ENCODE measurements at places on chromosomes 11 and 22.

GRCh38 chr22:42275176-42275575, 4.7 kb upstream of the TCF20 start:
- DNase-seq, result no peak

GRCh38 chr22:47382164-47382890, 619.9 kb downstream of the TBC1D22A start:
- DNase-seq, result no peak

DNA sequence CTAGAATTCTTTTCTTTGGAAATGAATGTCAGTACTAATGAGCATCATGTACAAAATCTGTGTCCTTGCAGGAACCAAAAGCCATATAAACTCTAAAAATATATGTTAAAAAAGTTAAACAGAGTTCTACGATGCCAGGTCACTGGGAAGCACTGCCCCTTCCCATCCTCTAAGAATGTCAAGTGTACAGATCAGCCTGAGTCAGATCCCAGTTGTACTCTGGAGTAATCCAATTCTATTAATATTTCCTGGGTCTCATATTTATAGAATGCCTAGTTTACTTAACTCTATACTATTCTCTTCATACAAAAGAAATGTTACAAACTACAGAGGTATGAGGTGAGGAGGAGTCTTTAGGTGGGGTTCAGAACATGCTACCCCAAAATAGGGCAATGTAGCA, 460.1 kb downstream of the DLG2 start:
- no peak for DNase-seq

DNA sequence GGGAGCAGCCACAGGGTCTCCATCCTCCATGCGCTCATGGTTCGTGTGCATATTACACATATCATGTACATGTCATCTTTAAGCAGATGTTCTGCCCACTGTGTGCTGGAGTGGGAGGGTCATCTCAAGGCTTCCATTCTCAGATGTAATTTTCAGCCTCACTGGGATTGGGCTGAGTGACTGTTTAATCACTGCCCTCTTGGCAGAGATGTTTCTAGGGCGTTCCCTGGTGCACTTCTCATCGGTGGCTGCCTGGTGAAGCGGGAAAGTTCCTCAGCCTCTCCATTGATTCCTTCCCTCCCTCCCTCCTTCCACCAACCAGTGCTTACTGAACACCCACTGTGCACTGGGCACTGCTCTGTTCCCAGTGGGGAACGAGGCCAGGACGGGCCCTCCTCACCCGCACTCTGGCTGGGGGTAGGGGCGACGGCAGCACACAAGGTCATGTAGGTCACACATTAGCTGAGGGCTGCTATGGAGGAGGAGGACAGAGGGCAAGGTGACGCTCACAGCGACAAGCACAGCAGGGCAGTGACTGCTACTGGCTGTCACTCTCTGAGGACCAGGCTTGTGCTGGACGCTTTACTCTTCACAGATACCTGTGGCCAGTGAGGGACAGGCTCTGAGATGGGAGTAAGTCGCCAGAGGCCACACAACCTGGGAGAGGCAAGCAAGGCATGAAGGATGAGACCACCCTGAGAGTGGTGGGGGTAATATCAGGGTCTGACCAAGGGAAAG, 22.9 kb downstream of the GNAZ start:
- no peak for DNase-seq

- DNase-seq, result no peak
Measured at GRCh38 chr22:45429981-45430775, 16.7 kb downstream of the RIBC2 start.

DNA sequence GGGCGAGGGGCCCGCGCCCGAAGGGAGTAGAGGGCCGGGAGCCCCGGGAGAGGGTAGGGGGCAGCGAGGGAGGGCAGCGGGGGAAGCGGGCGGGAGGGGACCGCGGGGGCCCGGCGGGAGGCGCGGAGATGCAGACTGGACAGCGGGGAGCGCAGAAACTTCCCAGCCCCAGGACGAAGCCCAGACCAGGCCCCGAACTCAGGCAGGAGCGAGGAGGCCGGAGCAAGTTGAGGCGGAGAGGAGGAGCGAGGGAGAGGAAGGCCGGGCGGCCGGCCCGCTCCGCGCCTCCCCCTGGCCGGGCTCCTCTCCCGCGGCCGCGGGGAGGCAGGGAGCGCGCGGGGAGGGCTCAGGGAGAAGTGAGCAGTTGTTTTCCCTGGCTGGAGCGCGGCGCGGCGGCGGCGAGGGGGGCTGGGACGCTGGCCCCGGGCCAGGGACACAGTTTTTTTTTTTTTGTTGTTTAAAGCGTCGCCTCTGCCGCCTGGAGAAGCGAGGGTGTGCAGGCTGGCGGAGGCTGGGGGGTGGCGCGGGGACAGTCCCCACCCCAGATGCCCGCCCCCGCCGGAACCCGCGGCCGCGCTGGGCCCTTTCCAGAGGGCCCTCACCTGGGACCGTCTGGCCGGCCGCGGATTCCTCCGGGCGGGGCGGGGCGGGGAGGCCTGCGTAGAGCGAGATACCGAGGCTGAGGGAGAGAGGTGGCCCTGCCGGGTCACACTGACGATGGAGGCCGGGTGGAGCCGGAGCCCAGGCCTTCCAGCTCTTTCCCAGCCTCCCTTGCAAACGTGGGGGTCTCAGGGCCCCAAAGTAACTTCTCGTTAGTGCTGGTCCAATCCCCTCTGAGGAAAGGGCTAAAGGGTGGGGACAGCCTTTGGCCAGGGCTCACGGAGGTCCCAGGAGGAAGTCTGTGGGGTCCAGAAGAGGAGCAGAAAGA, at the start of gene LTBP3:
TSS of gene LTBP3 (minus strand) at position 358 of the 928 bp plus-strand sequence. CDS start 400 bp downstream, outside the sequence.
- DNase-seq, result no peak

DNA sequence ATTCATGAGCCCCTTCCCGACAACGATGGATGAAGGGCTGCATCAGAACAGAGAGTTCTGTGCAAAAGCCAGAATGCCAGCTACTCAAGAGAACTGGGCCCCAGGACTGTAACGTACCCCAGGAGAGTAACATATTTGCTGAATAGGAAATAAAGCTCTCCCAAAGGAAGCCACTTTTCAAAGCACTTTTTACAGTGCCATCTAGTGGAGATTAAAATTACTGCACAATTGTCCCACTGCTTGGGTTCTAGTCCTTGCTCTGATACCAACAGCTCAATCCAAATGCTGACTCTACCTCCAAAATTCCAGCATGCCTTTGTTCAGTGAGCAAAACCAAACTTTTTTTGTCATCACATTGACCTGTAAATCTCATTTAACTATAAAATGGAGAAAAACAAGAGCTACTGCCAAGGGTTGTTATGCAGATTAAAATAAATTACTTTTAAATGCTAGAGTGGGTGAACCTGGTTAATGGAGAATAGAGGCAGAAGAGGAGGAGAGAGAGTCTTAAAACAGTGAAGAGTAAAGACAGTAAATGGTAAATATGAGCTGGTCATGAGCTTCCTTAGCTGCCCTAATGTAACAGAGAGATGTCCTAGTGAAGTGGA, 87.6 kb upstream of the FSHB start:
- no peak for DNase-seq

GRCh38 chr11:64268893-64269539, 15.4 kb downstream of the BAD start:
- no peak for DNase-seq

- no peak for DNase-seq
Measured at GRCh38 chr11:74102321-74102720, 68.5 kb downstream of the C2CD3 start.

GRCh38 chr22:48268771-48269552, 1506.5 kb downstream of the TBC1D22A start:
- DNase-seq, result no peak

GRCh38 chr22:43007519-43008102, 7.3 kb downstream of the PACSIN2 start:
- no peak for DNase-seq

- no peak for DNase-seq
Measured at GRCh38 chr11:7196396-7197146, 55.1 kb upstream of the SYT9 start.

GRCh38 chr22:49826603-49827270, 936 bp downstream of the BRD1 start:
- DNase-seq, result no peak

DNA sequence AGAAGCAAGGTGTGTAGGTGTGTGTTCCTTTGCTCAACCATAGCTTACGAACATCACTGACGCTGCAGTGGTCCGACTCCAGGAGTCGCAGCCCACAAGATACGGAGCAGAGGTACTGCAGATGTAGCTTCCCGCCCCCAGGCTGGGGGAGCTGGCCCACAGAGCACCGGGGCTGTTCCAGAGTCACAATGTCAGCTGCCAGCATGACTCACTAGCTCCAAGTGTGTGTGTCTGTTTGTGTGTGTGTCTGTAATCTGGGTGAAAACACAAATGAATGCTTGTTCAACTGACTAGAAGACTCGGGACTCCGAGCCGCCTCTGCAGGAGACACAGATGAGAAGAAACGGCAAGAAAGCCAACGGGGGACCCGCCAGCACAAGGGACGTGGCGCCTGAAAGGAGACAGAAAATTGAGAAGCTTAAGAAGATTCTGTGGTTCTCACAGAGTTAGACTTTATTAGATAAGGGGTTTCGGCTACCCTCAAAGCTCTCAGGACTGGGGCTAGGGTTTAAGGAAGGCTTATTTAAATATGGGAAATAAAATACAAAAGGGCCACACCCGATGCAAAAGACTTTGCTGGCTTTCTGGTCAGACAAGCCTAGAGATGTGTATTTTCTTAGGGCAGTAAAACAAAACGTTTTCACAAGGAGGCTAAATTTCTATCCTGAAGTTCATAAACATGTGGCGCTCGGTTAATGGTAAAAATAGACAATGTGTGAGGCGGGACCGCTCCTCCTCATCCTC, 10.7 kb downstream of the VSIG10L2 start:
- no peak for DNase-seq

GRCh38 chr11:122852074-122852795, 13.9 kb downstream of the CRTAM start:
- peak; percentile 26 for DNase-seq

DNA sequence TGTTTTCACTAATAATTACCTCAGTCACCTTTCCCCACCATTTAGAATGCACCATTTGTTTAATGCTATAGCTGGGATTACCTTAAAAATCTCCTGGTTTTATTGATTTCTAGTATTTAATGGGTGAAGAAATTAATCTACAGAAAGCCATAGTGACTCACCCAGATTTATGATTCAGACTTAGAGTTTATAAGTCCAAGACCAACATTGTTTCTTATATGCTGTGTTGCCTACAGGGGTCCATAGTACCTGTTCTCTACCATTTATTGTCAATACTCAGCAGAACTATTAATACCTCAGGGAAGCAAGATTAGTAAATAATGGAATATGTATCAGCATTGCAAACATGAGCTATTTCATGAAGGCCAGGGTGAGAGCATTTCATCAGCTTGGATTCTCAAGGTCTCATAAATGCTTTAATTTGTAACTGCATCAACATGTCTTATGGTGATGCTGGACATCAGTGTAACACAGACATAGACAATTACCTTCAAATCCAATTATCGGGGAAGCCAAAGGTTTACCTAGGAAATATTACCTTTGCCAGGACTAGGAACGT, 8.0 kb upstream of the MS4A7 start:
- DNase-seq, result no peak

DNA sequence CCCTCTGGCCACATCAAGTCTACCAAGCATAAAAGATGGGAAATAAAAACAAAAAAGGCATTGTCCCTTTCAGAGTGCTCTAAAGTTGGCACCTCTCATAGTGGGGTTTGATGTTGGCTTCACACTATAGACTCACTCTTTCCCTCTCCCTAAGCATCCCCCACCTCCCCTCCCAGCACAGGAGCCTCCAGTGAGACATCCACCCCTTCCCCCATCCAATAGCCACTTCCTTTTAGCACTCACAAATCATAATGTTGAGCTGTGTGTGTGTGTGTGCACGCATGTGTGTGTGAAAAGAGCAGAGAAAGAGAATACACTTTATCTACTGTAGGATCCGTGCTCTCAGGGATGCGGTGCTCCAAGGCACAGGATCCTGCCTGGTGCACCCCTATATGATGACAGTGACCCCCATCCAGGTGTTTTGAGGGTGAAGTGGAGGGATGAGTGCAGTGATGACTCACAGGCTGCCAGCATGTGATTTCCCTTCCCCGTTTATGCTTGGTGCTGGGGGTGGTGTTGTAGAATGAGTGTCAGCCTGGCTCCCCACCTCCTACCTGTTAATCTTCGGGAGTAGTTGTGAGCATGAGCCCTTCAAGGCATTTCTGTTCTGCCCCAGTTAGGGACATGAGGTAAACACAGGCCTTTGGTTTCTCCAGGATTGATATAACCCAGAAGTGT, 235.2 kb upstream of the B3GAT1 start:
- DNase-seq, result no peak

GRCh38 chr11:9574622-9575259, 1.3 kb downstream of the WEE1 start:
- DNase-seq, result peak; percentile 5

GRCh38 chr11:74069146-74070046, 60.5 kb upstream of the UCP3 start:
- no peak for DNase-seq

- DNase-seq, result peak; percentile 37
Measured at GRCh38 chr22:45096256-45096907, 67.3 kb upstream of the NUP50 start.

GRCh38 chr22:35043252-35043933, 22.6 kb upstream of the ISX start:
- no peak for DNase-seq

DNA sequence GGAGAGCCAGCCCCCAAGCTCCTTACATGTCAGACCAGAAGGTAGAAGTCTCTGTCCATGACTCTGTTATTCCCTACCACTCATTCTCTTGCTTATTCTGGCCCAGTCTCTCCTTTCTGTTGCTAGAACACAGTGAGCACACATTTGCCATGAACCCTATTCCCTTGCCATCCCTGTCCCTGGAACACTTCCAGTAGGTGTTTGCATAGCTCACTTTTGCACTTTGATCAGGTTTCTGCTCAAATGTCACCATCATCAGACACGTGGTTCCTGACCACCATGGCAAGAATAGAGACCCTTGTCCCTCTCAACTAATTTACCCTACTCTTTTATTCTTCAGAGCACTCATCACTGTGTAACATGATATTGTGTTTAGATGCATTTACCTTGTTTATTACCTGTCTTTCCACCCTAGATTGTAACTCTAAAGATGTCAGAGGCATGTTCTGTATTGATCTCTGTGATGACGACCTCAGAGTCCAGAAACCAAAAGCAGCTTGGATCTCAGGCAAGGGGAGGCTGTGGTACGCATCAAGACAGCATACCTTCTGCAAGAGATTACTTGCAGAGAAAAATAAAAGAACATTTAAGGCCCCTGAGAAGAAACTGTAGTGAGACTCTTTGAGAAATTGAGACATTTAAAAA, 606.4 kb downstream of the OPCML start:
- DNase-seq, result no peak

GRCh38 chr22:44099696-44100095, 75.6 kb downstream of the PARVB start:
- DNase-seq, result no peak

- no peak for DNase-seq
Measured at GRCh38 chr11:71236836-71237475, 15.4 kb downstream of the SHANK2 start.

- DNase-seq, result no peak
Measured at GRCh38 chr22:49019737-49020713, 807.6 kb downstream of the BRD1 start.

GRCh38 chr11:118260353-118260752, 3.7 kb downstream of the MPZL2 start:
- no peak for DNase-seq
